ENCODE measurements at places on chromosomes 16 and 17. TPM values are rescaled to one million over a fixed set of nuclear protein-coding genes. Genes with fewer than 3 reads are reported as not detected.

- H3K27ac ChIP-seq: no peak overlapping the region
- DNase-seq: no peak
- no peaks in the 10 kb centered on the region for H3K27me3 ChIP-seq
- H3K4me3 ChIP-seq: no peak overlapping the region
- H3K4me1 ChIP-seq: peaks cover 2% of the 10 kb centered on the region
Observed at GRCh38 chr17:12547831-12548230, 117.9 kb upstream of the MYOCD start.

DNA sequence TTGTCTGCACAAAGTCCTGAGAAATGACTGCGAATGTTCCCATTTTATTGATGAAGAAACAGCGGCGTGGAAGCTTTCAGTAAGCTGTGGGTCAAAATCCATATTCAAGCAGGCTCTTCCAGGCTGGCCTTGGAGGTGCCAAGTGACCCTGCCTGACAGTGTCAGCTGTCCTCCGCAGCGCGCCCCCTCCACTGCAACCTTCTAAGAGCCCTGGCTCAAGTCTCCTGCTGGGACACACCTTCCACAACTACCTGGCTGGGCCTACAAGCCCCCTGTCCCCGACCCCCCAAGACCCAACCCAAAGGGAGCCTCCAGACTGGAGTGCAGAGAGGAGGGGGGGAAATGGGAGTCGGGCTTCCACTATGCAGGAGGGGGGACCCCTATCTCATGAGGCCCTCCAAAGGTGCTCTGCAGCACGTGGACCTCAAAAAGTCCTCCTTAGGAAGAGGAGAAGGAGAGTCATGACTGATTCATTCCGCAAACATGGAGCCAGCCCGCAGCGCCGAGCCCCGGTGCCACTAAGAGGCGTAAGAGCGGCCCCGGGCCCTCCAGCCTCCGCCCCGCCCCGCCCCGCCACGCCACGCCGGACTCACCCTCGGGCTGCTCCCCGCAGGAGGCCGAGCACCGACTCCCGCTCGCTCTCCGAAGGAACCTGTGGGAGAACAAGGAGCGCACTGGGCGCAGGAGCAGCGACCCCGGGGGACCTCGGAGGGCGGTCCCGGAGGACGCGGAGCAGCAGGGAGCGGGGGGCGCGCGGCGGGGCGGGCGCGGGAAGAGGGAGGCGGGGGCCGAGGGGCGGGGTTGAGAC, 574 bp downstream of the MPP3 start:
- DNase-seq: no peak
- peak overlapping the region; percentile 72 for H3K4me3 ChIP-seq
- H3K36me3 ChIP-seq: no peaks in the 10 kb centered on the region
- H3K4me1 ChIP-seq: peaks cover 10% of the 10 kb centered on the region
- no peak overlapping the region for H3K27ac ChIP-seq

The ASGR2 gene
- not detected for total RNA-seq

GRCh38 chr17:67891481-67892119, 66.3 kb downstream of the BPTF start:
- peaks cover 64% of the 10 kb centered on the region for H3K36me3 ChIP-seq
- no peak overlapping the region for H3K27ac ChIP-seq
- peaks cover 13% of the 10 kb centered on the region for H3K4me1 ChIP-seq
- no peaks in the 10 kb centered on the region for H3K27me3 ChIP-seq
- H3K4me3 ChIP-seq: no peak overlapping the region

DNA sequence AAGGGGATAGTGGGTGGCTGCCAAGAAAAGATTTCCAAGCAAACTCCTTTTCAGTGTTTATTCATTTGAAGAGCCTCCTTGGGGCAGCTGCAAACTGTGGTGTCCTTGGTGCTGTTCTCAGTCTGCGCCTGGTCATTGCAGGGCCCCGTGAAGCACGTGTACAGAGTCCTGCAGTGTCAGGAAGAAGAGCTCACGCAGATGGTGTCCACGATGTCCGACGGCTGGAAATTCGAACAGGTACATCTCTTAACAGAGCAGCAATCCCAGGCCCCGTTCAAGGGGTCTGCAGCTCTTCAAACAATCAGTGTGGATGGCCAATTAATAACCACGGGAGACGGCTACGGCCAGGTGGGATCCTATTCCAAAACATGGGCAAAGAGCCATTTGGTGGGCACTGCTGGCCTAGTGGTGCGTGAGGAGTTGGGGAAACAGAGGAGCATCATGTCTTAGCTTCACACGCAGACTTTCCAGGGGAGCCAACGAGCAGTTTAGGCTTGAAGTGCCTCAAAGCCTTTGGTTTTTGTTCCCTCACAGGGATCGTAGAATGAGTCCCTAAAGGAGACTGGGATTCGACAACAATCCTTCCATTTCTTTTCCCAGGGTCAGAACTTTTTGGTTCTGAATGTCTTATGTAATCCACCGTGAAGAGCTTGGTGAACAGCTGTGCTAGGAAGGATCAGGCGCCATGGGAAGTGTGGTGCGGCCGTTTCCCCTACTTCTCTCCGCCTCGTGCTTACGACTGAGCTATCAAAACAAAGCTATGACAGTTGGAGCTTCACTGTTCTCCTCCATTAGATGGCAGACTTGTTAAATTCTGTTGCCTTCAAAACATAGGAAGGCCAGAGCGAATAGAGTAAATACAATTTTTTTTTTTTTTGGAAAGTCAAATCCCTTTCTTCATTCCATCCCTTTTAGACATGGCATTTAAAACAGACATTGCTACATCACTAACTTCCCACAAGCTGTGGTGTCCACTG, 12.6 kb downstream of the KCTD2 start:
- H3K27me3 ChIP-seq: no peaks in the 10 kb centered on the region
- DNase-seq: no peak
- no peak overlapping the region for H3K4me3 ChIP-seq
- H3K27ac ChIP-seq: no peak overlapping the region

The HSD17B2 gene
- not detected for total RNA-seq

DNA sequence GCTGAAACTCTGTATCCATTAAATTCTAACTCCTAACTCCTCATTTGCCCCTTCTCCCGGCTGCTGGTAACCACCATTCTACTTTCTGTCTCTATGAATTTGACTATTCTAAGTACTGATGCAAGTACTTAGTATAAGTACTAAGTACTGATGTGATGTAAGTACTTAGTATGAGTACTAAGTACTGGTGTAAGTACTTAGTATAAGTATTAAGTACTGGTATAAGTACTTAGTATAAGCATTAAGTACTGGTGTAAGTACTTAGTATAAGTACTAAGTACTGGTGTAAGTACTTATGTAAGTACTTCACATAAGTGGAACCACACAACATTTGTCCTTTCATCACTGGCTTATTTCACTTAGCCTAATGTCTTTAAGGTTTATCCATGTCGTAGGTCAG, 32.3 kb upstream of the PRKCA start:
- H3K27ac ChIP-seq: no peak overlapping the region
- DNase-seq: no peak
- no peaks in the 10 kb centered on the region for H3K4me1 ChIP-seq

GRCh38 chr16:54412037-54412436, 125.5 kb upstream of the IRX3 start:
- no peaks in the 10 kb centered on the region for H3K4me1 ChIP-seq
- no peak for DNase-seq
- no peak overlapping the region for H3K27ac ChIP-seq

DNA sequence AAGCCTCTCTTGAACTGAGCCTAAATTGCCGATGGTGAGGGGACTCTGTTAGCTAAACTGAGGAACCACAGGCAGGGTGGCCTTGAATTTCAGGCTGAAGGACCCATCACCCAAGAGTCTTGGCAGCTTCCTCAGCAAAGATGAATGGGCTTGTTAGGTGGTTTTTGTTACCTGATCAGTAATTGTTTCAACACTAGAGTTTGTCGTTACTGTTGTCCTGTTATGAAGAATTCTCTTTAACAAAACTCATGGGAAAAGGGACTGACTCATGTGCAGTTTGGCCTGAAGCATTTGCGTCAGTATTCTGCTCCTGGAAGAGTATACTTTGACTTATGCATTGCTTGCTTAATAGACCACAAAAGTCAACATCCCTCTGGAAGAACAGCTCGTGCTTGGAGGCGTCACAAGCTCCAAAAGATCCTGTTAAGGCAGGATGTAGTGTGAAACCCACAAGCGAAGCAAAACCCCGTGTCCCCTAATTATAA, 206.0 kb downstream of the IRX3 start:
- H3K4me3 ChIP-seq: no peak overlapping the region
- H3K27ac ChIP-seq: no peak overlapping the region
- peaks cover 6% of the 10 kb centered on the region for H3K36me3 ChIP-seq
- no peaks in the 10 kb centered on the region for H3K27me3 ChIP-seq
- no peak for DNase-seq

DNA sequence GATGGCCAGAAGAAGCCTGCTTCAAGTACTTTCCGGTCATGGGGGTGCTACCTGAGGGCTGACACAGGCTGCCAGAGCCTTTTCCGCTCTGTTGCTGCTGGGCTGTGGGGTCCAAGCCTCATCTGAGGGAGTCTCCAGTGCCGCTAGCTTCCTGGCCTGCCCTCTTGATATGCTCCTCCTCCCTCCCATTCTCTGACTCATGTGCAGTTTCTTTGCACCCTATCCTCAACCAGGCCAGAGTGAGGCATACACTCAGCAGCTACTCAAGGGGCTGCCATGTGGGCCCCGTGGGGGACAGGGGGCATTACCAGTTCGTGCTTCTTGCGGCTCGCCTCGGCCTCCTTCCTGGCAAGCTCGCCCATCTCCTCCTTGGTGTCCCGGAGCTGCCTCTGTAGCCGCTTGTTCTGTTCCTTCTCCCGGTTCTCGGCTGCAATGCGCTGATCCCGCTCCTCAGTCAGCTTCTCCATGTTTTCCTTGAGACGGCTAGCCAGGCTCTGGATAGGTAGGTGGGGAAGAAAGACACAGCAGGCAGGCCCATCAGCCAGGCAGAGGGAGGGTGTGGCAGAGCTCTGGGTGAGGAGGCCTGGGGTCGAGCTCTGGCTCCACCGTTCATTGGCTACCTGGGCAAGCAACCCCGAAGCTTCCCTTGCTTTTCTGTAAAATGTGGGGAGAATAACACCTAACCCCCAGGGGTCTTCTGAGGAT, 43.8 kb downstream of the PIPOX start:
- H3K36me3 ChIP-seq: peaks cover 87% of the 10 kb centered on the region
- H3K27me3 ChIP-seq: no peaks in the 10 kb centered on the region
- DNase-seq: no peak

- peaks cover 25% of the 10 kb centered on the region for H3K36me3 ChIP-seq
- H3K4me1 ChIP-seq: peaks cover 79% of the 10 kb centered on the region
- no peaks in the 10 kb centered on the region for H3K27me3 ChIP-seq
- H3K4me3 ChIP-seq: no peak overlapping the region
- no peak for DNase-seq
Observed at GRCh38 chr16:50282955-50283631, 16.7 kb downstream of the ADCY7 start.

The TEKT1 gene
- total RNA-seq: not detected

The DNASE1L2 gene
- total RNA-seq: 1.2 TPM

GRCh38 chr17:31859487-31860008, 504 bp upstream of the COPRS start:
- peaks cover 29% of the 10 kb centered on the region for H3K36me3 ChIP-seq
- H3K4me1 ChIP-seq: peaks cover 21% of the 10 kb centered on the region
- peak overlapping the region; percentile 80 for H3K4me3 ChIP-seq
- no peak for DNase-seq

DNA sequence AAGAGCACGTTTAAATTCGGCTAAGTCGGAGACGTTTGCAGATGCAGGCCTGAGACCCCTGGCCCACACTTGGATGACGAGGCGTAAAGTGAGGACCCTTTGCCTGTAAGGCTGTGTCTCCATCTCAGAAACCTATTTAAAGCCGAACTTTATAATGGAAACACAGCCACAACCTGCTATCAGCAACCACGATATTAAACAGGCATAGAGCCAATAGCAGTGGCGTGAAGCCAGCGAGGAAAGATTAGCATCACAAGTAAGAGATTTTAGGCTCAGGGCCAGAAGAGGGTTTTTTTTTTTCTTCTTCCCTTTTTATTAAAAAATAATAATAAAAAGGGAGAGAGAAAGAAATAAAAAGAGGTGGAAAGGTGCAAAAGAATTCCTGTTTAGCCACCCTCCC, 111.3 kb upstream of the NOL11 start:
- no peak overlapping the region for H3K4me3 ChIP-seq
- H3K27ac ChIP-seq: no peak overlapping the region
- H3K36me3 ChIP-seq: no peaks in the 10 kb centered on the region
- H3K4me1 ChIP-seq: no peaks in the 10 kb centered on the region

The DHRS11 gene
- 7.7 TPM for total RNA-seq

- no peaks in the 10 kb centered on the region for H3K36me3 ChIP-seq
- DNase-seq: peak; percentile 20
- H3K4me1 ChIP-seq: peaks cover 90% of the 10 kb centered on the region
- peak overlapping the region; percentile 84 for H3K27ac ChIP-seq
- H3K27me3 ChIP-seq: no peaks in the 10 kb centered on the region
- H3K4me3 ChIP-seq: peak overlapping the region; percentile 78
Observed at GRCh38 chr16:85994492-85995490, 95.8 kb downstream of the IRF8 start.

DNA sequence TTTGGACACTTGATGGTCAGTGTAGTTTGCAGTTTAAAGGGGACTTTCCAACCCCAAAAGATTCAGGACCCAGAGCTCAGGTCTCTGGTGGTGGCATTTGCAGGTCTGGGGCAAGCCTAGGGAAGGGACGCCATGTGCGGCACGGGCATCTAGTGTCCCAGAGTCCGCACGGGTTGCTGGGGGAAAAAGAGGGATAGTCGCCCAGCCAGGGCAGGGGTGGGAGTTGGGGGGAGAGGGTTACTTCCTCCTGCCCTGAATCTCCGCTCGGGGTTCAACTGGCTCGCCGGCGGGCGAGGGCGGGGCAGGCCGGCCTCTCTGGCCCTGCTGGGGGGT, 239 bp upstream of the CA7 start:
- no peak overlapping the region for H3K27ac ChIP-seq
- H3K36me3 ChIP-seq: no peaks in the 10 kb centered on the region
- no peak for DNase-seq
- peaks cover 13% of the 10 kb centered on the region for H3K4me1 ChIP-seq
- H3K27me3 ChIP-seq: peaks cover 40% of the 10 kb centered on the region
- peak overlapping the region; percentile 73 for H3K4me3 ChIP-seq

- no peaks in the 10 kb centered on the region for H3K36me3 ChIP-seq
- H3K4me1 ChIP-seq: no peaks in the 10 kb centered on the region
- no peak for DNase-seq
- H3K27me3 ChIP-seq: peaks cover 5% of the 10 kb centered on the region
- no peak overlapping the region for H3K4me3 ChIP-seq
Observed at GRCh38 chr17:65664266-65664665, 102.8 kb upstream of the AXIN2 start.

The SNX20 gene
- total RNA-seq: 33.1 TPM

The ZDHHC7 gene
- total RNA-seq: 26.9 TPM

DNA sequence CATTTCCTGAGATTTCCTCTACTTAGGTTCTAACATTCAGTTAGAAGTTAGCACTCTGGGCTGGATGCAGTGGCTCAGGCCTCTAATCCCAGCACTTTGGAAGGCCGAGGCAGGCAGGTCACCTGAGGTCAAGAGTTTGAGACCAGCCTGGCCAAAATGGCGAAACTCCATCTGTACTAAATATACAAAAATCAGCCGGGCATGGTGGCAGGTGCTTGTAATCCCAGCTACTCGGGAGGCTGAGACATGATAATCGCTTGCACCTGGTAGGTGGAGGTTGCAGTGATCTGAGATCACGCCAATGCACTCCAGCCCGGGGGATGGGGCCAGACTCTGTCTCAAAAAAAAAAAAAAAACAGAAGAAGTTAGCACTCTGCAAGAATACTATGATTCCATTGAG, 1430.9 kb downstream of the CDH11 start:
- DNase-seq: no peak
- no peaks in the 10 kb centered on the region for H3K4me1 ChIP-seq
- no peak overlapping the region for H3K4me3 ChIP-seq
- H3K27me3 ChIP-seq: no peaks in the 10 kb centered on the region
- no peak overlapping the region for H3K27ac ChIP-seq
